ENCODE measurements at places on chromosomes 2 and 18.

DNA sequence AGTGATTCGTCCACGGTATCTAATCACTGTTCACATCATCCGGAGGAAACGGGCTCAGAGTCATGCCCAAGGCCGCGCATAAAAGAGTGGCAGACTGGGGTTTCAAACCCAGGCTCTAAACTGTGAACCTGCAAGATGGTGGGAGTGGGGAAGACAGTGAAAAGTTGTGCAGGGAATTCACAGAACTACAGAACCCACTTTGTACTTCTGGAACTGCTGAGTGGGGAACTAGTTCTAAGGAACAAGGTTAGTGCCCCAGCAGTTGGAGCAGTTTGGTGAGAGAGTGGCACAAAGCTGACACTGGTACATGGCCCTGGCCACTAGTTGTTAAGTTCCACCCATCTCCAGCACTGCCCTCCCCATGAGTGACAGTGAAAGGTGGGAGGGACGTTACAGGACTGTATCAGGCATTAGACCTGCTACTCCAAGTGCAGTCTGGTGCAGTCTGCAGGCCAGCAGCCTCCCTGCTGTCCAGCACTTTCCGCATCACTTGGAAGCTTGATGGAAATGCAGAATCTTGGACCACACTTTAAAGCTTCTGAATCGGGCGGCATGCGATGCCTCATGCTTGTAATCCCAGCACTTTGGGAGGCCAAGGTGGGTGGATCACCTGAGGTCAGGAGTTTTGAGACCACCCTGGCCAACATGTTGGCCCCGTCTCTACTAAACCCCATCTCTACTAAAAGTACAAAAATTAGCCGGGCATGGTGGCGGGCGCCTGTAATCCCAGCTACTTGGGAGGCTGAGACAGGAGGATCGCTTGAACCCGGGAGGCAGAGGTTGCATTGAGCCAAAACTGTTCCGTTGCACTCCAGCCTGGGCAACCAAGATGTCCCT, 47.3 kb downstream of the C2orf42 start:
- DNase-seq, result peak; percentile 58

GRCh38 chr2:30756971-30757370, 50.3 kb downstream of the CAPN13 start:
- DNase-seq, result no peak

DNA sequence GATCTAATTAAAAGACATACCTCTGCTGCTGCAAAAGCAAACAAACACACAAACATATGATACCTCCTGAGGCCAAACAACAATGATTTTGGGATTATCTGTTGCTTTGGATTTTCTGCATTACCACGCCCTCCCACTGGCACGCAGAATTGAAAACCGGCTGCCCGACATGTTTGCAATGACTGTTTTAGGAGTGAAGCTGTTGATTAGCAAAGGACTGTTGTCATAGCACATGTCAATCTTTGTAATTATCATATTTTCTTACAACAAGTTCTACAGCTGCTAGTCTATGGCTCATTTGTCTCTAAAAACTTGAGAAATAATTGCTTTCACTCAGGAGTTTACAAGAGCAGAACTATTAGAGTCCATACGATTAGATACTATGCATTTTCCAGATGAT, 94.4 kb upstream of the MEIS1 start:
- no peak for DNase-seq

DNA sequence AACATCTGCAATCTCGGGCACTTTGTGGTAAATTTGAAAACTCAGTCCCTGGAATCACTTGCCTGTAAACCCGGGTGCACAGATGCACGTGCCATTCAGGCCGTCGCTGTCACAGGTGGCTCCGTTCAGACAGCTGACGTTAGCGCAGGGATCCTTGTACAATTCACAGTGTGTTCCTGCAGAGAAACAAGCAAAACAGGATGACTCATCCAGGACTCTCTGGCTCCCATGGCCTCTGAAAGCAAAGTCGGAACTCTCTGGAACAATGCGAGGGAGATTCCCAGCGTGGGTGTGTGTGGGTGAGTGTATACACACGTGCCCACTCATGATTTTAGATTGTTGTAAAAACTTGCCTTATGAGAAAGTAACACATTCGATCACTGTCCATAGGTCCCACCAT, 136.1 kb upstream of the PID1 start:
- DNase-seq, result peak; percentile 42

GRCh38 chr2:113686537-113686936, 59.5 kb downstream of the RABL2A start:
- no peak for DNase-seq

DNA sequence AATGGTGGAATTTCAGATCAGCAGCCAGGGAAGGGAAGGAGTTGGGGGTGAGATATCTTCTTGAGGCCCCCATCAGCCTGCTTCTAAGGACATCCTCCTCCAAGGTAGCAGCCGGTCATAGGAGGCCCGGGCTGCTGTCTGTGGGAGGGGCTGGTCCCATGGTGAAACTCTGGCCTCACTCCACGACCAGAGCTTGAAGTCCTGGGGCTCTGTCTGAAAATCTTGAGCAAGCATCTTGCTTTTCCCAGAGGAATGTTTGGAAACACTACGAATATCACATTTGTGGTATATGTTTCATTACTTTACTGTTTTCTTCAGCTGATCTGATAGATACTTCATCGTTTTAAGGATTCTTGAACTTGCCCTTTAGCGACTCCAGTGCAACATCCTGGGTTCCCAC, 103.7 kb downstream of the CTAGE1 start:
- DNase-seq, result no peak

DNA sequence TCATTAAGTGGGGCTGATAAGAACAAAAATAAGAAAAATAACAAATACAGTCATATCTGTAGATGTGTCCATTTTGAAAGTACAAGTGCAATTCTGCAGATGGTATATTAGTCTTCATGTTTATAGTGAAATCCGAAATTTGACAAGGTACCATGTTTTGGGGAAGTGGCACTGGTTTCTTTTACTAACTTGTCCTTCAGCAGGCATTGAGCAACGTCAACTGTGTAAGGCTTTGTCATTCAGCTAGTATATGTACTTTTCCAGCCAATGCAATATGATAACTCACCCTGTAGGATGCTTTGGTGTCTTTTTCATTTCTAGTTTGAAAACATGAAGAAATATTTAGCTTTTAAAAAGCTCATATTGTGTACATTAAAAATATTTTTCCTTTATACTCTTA, 139.9 kb downstream of the MCFD2 start:
- DNase-seq, result no peak

DNA sequence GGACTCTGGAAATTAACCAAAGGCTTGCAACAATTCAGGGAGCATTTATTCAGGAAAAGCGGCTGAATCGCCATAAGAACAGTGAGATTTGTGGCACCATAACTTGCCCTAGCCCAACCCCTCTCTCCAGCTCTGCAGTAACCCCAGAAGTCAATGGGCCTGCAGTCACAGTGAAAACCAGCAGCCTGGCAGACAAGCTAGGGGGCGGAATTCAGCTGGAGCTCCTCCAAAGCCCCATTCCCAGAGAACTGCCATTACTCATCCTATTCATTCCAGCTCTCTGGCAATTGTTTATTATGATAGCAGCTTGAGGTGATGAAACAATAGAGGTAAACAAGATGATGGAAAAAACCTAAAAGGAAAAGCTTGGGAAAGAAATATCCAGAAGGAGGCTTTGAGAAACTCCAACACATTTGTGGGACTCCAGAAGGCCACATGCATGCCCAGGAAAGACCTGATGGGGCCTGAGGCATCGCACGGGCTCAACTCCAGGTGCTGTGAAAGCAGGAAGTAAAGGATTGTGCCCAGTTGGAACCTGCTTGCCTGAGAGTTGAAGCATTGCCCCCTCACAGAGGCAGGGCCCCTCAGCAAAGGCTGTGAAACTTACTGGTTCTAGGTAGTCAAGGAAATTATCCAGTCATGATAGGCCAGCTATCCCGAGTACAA, 126.7 kb downstream of the TWIST2 start:
- peak; percentile 27 for DNase-seq

DNA sequence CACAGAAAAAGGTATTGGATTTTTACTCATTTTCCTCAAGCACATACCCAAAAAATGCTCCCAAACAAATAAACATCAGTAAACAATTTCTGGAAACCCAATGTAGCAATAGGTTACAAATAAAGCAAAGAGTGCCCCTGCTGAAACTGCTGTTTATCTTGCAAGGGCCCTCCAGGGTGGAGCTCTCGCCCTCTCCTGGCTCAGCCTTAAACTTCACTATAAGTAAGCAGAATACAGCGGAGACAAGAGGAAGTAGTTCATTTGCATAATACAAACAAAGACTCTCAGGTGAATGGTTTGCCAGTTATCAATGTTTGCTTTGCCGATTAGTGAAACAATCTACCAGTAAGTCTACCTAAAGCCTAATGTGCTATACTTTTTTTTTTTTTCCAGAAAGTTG, 437.6 kb downstream of the DLGAP1 start:
- peak; percentile 70 for DNase-seq

DNA sequence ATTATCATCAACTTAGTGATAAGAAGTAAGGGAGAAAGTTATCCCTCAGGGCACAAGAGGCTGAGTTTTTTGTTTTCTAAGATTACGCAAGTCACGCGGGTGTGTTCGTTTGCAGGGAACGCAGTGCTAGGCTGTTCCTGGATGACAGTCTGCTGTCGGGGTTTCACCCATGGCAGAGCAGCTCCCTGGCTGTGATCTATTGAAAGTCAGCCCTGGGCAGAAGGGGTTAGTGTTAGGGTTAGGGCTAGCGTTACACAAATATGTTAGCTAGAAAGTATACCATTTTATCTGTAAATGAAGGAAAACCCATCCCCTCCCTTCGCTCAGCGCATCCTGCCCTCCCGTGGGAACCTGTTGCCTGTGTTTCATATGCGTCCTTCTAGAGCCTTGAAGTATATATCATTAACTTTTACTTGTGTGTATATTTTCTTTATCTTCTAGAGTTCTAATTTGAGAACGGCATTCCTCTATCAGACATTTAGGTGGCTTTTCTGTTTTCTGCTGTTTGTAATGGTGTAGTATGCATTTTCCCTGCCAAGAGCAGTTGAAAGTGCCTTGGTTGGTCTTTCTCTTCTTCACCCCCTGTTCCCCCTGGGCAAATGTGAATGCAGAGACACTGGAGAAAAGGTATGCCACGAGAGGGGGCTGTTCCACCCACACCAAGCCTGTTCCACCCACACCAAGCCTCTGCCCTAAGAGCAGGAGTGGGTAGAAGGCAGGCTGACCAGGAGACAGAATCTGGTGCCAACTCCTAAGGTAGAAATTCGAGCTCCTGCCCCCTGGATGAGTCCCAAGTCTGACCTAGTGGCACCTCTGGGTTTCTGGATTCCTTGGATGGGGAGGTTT, 47.0 kb downstream of the ARMC9 start:
- peak; percentile 36 for DNase-seq

- no peak for DNase-seq
Measured at GRCh38 chr2:160533482-160533881, 39.9 kb upstream of the RBMS1 start.

GRCh38 chr2:21301871-21302455, 178.2 kb downstream of the TDRD15 start:
- no peak for DNase-seq

- no peak for DNase-seq
Measured at GRCh38 chr2:196528486-196529223, 110.9 kb upstream of the CCDC150 start.

- DNase-seq, result no peak
Measured at GRCh38 chr2:113776949-113777348, 20.5 kb upstream of the SLC35F5 start.

- peak; percentile 9 for DNase-seq
Measured at GRCh38 chr2:45439788-45440773, 171.0 kb downstream of the SRBD1 start.

GRCh38 chr2:23662941-23663920, 263.7 kb downstream of the ATAD2B start:
- DNase-seq, result no peak

DNA sequence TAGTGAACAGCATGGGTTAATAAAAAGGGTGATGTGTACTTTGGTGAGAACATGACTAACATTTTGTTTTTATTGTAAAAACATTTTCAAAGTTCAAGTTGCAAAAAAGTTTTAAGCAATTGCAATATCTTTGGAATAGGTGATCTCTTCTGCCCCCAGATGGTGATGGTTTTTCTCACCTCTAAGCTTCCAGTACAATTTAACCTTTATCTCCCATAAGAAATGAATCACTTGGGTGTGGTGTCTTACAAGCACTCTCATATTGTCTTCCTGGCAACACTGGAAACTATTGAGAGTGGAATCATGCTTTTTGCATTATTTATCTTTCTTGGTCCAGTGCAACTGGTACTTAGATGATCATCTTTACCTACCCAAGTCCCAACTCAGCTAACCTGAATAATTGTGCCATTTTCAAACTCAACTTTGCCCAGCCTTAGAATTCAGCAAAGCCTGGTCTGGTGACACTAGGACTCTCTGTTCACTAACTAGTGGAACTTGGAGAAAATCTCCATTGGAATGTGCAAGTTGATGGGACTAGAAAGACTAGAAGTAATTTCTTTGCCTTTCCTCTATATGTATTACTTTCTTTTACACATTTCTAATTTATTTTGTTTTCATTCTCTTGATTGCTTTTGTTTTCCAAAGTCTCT, 964.7 kb upstream of the ZEB2 start:
- DNase-seq, result peak; percentile 19

DNA sequence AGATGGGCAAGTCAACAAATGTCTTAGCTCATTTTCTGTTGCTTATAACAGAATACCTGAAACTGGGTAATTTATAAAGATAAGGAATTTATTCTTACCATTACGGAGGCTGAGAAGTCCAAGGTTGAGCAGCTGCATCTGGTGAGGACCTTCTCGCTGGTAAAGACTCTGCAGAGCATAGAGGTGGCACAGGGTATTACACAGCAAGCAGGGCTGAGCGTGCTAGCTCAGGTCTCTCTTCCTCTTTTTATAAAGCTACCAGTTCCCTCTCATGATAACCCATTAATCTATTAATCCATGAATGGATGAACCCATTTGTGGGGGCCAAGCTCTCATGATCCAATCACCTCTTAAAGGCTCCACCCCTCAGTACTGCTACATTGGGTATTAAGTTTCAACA, 109.1 kb downstream of the CDK15 start:
- DNase-seq, result no peak

DNA sequence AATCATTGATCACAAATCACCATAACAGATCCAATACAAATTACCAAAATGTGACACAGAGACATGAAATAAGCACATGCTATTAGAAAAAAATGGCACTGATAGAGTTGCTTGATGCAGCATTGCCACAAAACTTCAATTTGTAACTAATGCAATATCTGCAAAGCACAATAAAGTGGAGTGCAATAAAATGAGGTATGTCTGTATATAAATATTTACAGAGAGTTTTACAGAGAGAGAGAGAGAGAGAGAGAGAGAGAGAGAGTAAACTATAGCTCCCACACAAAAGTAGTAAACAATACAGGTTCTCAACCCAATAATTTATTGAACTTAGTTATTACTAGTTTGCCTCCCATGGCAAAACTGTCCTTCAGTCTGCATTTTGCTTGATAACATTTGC, 1807.0 kb downstream of the SUCLG1 start:
- no peak for DNase-seq

DNA sequence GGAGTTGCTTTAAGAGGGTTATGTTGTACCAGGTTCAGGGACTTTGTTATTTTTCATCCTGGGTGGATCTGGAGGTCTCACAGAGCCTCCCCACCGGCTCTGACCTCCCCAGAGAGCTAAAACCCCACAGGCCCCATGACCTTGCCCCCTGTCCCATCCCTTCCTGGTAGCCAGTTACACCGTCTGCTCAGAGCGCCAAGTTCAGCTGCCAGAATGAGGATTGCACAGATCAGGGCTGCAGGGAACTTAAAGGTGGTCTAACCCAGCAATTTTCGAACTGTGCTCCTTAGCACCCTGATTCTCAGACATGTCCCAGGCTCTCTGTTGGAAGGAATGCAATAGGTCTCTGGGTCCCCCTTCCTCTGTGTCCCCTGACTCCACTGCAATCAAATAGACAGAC, 32.1 kb downstream of the ATOH8 start:
- DNase-seq, result no peak

- no peak for DNase-seq
Measured at GRCh38 chr2:81576713-81577112, 1272.2 kb upstream of the LRRTM1 start.
